ENCODE measurements at places on chromosomes 7 and 10.

GRCh38 chr7:142104550-142105527 lies 6.7 kb upstream of the MGAM2 start:
- peak; percentile 41 for DNase-seq

GRCh38 chr7:22683379-22683778 lies 43.6 kb upstream of the IL6 start:
- DNase-seq = no peak

- DNase-seq = no peak
These were observed 148.4 kb downstream of the RNF133 start for GRCh38 chr7:122550545-122550944.

GRCh38 chr7:23476286-23477156 lies 6.2 kb upstream of the IGF2BP3 start:
- no peak for DNase-seq

DNA sequence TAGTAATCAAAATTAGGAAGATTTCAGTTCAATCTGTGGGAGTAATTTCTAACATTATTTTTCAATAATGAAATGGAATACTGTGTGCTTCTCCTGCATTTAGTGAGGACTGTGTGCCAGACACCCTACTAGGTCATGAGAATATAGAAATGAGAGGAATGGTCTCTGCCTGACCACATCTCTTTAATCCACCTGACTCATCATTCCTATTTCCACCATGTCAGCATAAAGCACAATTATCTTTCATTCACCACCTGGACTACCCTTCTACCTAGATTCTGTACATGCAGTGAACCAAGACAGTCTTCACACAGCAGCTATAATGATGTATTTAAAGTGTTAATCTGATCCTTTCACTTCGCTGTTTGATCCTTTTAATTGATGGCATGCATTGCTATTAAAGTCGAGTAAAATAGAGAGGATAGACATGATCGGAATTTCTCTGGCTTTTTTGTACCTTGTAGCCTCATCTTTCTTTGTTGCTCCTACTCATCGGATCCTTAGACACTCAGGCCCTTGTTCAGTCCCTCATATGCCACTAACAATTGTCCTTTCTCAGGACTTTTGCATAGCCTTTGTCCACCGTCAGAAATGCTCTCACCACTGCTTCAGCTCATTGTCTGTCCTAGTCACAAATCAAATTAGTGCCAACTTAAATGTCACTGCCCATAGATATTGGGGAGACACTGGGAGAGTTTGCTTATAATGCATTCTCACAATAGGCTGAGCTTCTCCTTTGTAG lies 1037.1 kb downstream of the REEP3 start:
- no peak for DNase-seq

DNA sequence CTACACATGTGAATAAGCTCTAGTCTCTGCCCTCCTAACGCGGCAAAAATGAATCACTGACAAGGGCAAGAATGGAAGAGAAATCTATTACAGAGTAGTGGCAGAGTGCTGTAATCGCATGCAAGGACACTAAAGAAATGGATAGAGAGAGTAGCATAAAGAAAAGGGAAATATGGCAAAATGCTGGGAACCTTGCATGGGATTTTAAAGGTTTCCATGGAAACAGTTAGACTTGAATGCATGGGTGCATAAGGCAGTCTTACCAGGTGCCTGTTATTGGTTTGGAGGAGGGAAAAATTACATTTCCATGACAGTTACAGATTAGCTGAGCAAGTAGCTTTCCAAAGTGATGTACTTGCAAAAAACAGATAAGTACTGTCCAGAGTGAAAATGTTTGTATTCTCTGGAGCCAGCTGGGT lies 233.4 kb downstream of the PTN start:
- no peak for DNase-seq

DNA sequence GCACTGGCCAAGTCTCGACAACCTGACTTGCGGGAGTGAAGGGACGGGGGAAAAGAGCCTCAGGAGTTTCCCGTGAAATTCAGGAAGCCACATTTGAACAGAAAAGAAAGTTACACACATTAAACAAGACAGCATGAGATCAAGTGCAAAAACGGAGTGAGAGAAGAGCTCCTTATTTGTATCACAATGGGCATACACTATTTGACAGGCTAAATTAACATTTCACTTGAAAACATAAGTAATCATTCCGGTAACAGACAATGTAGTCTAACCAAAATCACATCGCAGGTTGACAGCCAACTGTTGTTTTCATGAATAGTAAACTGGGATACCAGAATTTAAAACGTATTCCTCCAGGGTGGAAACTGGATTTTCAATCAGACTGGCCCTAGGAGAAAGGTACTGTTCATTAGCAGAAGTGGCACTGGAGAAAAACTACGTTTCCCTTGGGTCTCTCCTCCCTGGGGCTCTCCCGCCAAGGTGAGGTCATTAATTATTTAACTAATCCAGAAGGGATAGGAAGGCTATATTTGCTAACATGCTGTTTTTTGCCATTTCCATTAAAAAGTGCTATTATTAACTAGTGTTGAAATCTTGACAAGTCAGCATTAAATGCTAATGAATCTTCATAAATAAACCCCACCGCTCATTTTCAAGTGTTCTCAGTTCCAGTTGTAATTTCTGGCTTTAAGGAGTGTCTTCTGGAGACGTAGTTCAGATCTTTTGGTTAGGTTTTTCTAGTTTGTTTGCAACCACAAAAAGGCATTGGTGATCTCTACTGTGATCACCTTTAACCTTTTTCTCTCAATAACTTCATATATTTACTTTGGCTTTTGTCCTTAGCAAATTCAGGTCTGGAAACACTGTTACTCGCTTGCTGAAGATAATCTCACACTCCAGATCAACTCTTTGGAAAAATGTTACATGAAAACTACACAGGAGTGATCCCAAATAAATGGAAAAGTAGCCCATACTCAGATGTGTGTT lies 25.1 kb downstream of the RHEB start:
- DNase-seq = no peak

GRCh38 chr10:102962951-102963755 lies 45.1 kb downstream of the CNNM2 start:
- DNase-seq = no peak

GRCh38 chr10:7773845-7774801 lies 13.7 kb downstream of the KIN start:
- no peak for DNase-seq

DNA sequence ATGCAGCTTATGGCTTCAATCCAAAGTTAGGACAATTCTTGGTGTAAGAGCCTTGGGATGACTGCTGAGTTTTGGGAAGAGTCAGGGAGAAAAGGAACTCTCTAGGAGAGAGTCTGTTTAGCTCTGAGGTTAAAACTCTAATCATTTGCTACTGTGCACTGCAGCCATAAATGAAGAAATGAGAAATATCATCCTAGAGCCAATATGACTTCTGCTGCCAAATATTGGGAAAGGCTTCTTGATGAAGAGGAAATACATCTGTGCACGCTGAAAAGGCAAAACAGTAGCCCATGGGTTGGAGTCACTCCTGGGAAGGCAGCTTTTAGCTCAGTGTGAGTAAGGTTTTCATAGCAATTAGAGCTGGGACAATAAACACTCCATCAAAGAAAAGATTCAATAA lies 308.8 kb downstream of the SFMBT2 start:
- DNase-seq = no peak

GRCh38 chr10:122112021-122112616 lies 123.2 kb downstream of the TACC2 start:
- no peak for DNase-seq

DNA sequence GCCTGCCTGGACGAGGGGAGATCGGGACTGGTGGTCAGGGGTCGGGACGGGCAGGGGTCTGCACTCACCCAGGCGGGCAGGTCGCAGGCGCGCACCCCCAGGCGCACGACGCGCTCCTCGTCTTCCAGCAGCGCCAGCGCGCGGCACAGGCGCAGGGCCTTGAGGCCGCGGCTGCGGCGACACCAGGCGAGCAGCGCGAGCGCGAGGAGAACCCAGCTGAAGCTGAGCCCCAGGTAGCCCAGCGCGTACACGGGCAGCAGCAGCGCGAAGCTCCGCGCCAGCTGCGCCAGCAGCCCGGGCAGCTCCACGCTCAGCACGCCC lies 328 bp downstream of the ESYT2 start:
- peak; percentile 55 for DNase-seq

DNA sequence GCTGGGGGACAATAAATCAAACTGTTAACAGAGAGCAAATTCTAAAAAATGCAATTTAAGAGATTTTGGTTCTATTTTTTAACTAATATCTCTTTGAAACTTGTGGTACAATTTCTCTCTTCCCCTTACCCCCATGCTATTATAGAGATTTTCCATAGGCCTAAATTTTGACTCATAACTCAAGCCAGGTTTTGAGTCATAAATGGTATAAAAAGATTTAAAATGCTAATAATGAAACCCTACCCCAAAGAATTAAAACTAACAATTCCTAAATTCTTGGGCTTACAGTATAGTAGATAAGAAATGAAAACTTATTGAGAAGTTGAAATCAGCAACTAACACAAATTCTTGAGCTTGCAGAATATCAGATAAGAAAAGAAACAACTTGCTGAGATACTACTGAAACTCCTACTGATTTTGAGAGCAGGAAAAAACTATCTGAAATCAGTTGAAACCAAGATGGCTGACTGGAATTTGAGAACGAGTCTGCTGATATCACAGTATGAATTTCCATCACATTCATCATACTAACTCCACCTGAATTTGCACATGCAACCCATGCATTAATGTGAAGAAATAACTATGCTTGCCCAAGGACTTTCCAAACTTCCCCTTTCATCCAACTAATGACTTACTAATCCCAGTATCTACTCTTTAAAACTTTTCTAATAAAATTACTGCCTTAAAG lies 36.3 kb downstream of the POT1 start:
- DNase-seq = no peak

- no peak for DNase-seq
These were observed 1121.7 kb upstream of the CELF2 start for GRCh38 chr10:9895981-9896380.

DNA sequence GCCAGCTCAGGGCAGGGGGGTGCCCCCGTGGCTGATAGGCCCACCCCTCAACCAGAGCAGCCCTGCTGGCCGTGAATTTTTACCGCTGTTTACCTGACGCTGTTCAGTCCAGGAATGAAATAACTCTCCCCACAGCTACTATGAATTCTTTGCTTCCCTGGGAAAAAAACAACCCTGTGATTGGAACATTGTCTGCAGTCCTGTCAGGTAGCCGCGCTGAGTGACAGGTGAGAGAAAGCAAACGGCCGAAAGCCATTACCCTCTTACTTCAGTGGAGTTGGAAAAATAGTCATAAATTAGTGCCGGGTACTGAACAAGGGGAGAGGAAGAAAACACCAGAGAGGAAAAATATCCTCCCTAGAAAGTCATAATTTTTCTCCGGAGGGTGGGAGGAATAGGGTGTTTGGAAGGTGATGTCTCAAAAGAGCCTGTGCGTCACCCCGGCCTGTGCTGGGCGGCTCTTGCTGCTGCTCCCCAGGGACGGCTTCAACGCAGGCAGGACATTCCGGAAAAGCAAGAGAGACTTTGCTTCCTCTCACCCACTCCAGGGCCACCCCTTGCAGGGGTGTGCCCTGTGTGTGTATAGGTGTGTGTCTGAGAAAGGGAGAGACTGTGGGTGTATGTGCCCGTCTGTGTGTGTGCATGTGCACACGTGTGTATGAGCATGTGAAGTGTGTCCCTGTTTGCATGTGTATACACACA lies 69.0 kb downstream of the CDH23 start:
- no peak for DNase-seq

DNA sequence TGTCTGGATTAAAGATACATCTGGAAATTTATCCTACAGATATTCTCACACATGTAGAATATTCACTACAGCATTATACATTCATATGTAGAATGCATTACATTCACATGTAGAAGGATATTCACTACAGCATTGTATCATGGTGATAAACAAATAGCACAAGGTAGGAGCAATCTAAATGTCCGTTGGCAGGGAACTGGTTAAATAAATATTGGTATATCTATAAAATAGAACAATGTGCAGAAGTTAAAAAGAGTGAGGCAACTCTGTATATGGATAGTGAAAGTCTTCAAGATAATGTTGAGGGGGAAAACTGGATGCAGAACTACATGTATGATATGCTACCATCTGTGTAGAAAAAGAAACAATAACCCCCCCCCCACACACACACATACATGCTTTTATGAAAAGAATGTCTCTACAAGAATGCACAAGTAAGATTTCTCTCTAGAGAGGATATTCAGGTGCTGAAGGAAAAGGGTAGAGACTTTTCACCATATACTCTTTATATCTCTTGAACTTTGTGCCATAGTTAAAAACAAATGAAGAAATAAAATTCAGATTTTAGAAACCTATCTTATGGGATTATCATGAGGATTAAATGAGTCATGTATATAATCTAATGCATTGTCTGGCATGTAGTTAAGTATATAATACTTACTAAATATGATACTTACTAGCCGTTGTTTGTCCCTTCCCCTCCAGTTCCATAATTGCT lies 86.0 kb upstream of the STRIP2 start:
- DNase-seq = no peak

DNA sequence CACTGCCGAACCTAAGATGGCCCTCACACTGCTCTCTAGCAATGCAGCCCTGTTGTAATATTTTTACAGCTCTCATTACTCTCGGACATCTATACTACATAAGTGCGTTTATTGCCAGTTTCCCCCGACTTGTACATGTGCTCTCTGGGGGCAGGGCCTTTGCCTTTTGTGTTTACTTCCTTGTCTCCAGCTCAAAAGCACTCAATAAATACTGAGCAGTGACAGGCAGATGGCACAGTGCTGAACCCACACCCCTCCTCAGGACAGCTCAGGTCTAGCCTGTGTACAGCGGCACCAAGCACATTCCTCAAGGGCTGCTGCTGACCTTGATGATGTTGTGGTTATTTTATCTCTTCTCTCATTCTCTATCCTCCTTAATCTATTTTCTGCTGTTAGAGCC lies 68.0 kb upstream of the ELMO1 start:
- DNase-seq = no peak

GRCh38 chr7:69412331-69413146 lies 185.7 kb upstream of the AUTS2 start:
- no peak for DNase-seq

DNA sequence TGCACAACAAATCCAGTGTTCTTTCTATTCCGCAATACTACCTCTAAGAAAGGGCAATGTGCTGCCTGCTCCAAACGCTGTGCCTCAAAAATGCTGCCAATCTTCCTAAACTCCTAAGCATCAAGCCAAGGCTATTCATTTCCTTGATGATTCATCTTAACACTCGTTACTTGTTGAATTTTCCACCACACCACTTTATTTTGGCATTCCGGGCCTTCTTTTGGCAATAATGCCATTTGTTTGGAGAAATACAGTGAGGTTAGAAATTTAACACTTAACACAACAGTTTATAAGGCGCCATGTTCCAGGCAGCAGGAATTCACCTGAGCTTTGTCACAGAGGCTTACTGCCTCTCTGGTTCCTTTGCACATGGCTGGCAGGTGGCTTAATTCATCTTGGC lies 82.6 kb upstream of the ABCB5 start:
- DNase-seq = no peak

- no peak for DNase-seq
These were observed 40.6 kb upstream of the AOAH start for GRCh38 chr7:36764929-36765328.

DNA sequence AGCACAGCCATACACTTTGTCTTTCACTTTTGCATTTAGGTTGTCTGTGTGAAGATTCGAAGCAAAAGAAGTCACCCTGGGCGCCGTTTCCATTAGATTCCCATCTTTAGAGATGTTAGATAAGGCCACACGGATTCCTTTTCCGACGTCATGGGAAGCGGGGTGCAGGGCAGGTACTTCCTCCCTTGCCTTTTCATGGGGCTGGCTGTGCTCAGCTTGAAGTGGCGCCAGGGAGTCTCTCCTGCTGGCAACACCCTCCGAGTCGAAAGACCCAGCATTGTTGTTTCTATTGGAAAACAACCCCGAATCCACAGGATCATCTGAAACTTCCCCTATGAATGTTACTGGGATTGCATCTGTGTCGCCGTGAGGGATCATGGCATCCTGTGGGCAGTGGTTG lies 246.4 kb upstream of the GRB10 start:
- DNase-seq = no peak
